B cell (primary cell): ENCODE measurements at places on chromosomes 4 and X. TPM values are rescaled to one million over a fixed set of nuclear protein-coding genes. Genes with fewer than 3 reads are reported as not detected.

DNA sequence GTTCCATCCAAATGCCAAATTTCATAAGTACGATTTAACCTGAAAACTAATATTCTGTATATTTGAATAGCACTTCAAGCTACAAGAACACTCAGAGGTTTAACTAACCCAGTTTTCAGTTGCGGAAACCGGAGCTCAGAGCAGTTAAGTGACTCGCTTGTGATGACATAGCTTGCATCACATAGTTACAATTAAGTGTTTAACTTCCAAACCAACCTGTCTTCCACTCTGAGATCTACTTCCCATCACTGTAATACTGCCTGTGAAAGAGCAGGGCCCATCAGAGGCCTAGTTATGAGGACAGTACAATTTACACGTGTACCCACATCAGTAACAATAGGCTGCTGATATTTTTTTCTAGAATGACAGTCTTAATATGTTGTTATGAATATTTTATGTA, 120.3 kb downstream of the MAD2L1 start:
- no peaks in the 10 kb centered on the region for H3K4me1 ChIP-seq
- H3K27ac ChIP-seq = no peak overlapping the region
- DNase-seq = no peak
- H3K4me3 ChIP-seq = no peak overlapping the region

NHS gene
- not detected in 2 replicates for total RNA-seq

GRCh38 chr4:18803781-18804180, 782.2 kb upstream of the LCORL start:
- no peak overlapping the region for H3K27ac ChIP-seq
- no peak for DNase-seq
- H3K36me3 ChIP-seq = no peaks in the 10 kb centered on the region
- H3K4me3 ChIP-seq = no peak overlapping the region

USP51 gene
- total RNA-seq = 3.2 and 4.8 TPM in 2 replicates

- no peak overlapping the region for H3K27ac ChIP-seq
- H3K4me3 ChIP-seq = no peak overlapping the region
- H3K36me3 ChIP-seq = no peaks in the 10 kb centered on the region
- no peak for DNase-seq
- H3K4me1 ChIP-seq = peaks cover 15% of the 10 kb centered on the region
- no peaks in the 10 kb centered on the region for H3K27me3 ChIP-seq
Measured at GRCh38 chrX:15973946-15974345, 119.3 kb upstream of the AP1S2 start.

TEX13C gene
- total RNA-seq = not detected in 2 replicates

PPA2 gene
- total RNA-seq = 51.5 and 53.3 TPM in 2 replicates

GASK1B gene
- 0.07 and 0.39 TPM in 2 replicates for total RNA-seq

- DNase-seq = no peak
- no peak overlapping the region for H3K4me3 ChIP-seq
- H3K4me1 ChIP-seq = no peaks in the 10 kb centered on the region
- H3K36me3 ChIP-seq = no peaks in the 10 kb centered on the region
Measured at GRCh38 chr4:154305616-154306015, 186.0 kb downstream of the DCHS2 start.

MRFAP1L1 gene
- 53.8 and 57.2 TPM in 2 replicates for total RNA-seq

DNA sequence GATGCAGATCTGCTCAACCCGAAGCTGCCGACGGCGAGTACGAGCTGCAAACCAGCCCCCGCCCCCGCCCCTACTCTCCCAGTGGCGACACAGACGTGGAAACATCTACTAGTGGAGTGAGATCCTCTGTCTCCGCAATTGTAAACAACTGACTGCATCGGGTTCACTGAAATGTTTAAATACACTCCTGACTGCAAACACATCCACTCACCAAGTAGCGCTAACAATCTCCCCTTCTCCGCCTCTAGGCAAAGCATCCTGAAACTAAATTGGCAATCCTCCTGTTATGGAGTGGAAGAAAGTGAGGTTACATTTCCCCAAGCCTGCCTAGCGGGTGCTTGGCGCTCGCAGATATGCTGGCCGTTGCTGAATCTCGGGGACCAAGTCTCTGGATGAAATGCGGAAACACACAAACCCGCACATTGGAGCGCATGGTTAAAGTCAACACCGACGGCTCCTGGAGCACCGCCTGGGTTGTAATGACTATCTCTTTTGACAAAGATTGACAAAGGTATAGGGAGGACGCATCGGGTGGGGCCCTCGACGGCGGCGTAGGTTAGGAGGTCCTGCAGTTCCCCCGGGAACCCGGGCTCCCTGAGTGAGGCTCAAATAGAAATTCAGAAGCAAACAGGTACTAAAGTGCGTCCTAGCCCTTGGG, 117.0 kb upstream of the TEX13C start:
- no peak overlapping the region for H3K4me3 ChIP-seq
- H3K4me1 ChIP-seq = no peaks in the 10 kb centered on the region
- no peaks in the 10 kb centered on the region for H3K27me3 ChIP-seq
- DNase-seq = no peak
- no peak overlapping the region for H3K27ac ChIP-seq
- no peaks in the 10 kb centered on the region for H3K36me3 ChIP-seq

- H3K4me1 ChIP-seq = no peaks in the 10 kb centered on the region
- no peak overlapping the region for H3K27ac ChIP-seq
- DNase-seq = no peak
- H3K4me3 ChIP-seq = no peak overlapping the region
Measured at GRCh38 chrX:18582910-18583493, 88.9 kb downstream of the RS1 start.

DNA sequence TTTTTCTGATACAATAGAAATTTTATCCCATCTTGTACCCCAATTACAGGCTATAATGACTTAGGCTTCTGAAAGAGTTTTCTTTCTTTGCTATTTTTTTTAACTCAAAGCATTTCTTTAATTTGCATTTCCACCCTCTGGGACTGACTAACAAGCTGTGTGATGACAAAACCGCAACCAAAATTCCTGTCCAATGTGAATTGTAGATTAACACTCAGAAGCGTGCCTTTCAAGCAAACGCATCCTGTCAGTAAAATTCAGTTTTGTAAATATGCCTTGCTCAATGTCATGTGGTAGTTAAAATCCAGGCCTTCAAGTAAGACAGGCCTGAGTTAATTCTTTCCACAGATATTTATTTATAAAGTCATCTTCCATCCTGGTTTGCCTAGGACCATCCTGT, 50.3 kb downstream of the STK32B start:
- H3K27ac ChIP-seq = no peak overlapping the region
- H3K4me3 ChIP-seq = no peak overlapping the region
- H3K36me3 ChIP-seq = no peaks in the 10 kb centered on the region
- DNase-seq = no peak

DNA sequence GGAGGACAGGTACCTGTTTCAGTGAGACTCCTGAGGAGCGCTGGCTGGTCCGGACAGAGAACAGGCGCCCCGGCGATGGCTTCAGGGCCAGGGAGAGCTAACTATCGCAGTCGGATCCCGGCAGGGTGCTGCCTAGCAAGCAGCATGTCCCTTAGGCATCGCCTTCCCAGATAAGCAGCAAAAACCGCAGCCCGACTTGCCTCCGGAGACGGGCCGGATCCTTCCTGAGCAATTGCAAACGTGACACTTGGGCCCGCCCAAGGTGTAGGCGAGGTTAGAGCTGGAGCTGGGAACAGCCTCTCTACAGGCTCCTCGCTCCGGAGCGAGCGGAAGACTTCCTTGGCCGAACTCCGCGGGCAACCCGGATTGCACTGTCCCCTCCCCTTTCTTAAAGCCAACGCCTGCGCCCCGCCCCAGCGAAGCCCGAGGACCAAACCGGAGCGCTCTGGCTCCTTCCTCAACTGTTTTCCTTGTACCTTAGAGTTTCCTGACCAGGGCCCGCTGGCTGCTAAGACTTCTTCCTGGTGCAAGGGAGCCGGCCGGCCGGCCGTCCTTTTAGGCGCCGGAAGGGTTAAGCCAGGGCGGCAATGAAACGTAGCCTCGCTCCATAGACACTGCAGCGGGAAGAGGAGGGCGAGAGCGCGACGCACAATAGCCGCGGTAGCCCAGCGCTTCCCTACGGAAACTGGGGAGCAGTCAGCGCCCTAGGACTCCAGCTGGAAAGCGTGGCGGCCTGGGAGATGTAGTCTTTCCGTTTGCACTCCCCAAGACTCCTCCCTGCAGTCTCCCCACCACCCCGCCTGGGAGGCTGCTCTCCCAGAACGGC, at the start of gene OPHN1:
Gene OPHN1 (minus strand): TSS at position 341 of the 826 bp plus-strand sequence. CDS start 475 bp downstream, outside the sequence.
- peak within 1 kb of the TSS; percentile 28 for H3K4me3 ChIP-seq
- peaks cover 3% of the 10 kb centered on the region for H3K27me3 ChIP-seq
- H3K4me1 ChIP-seq = peaks cover 14% of the 10 kb centered on the region
- no peak within 1 kb of the TSS for H3K27ac ChIP-seq
- peak; percentile 1 for DNase-seq
- no peaks in the 10 kb centered on the region for H3K36me3 ChIP-seq

DNA sequence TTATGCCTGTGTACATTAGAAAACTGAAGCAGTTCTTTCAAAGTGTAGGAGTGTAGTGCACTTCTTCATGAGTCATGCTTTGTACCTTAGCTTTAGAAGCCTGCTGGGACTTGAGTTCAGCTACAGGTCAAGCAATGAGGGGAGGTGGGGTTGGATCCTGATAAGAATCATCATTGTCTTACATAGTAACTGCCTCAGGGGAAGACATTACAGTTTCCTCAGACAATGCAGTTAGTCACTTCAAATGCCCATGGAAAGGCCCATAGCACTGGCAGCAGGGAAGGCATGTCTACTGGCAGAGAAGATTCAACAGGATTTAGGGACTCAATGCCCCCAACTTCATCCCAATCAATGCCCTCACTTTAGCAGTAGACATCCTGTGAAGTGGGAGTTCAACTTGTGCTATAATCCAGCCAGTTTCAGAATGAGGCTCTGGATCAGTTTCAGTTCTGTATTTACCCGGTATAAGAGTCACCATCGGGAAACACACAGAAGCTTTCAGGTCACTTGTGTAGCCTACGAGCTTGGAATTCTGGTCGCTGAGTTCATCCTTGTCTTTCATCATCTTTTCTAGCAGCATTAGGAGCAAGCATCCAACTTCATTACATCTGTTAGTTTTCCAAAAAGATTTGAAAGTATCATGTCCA, 1216.5 kb downstream of the RAPGEF2 start:
- H3K4me1 ChIP-seq = no peaks in the 10 kb centered on the region
- no peaks in the 10 kb centered on the region for H3K27me3 ChIP-seq
- no peak overlapping the region for H3K27ac ChIP-seq

PAGE2 gene
- 1.7 TPM in 1 of 2 replicates, not detected in the other for total RNA-seq

RASSF6 gene
- total RNA-seq = 13.1 and 14.6 TPM in 2 replicates

MAOB gene
- total RNA-seq = not detected in 2 replicates

P2RY10 gene
- total RNA-seq = 169 and 177 TPM in 2 replicates
